Right lung (tissue), 10 donors: ENCODE measurements at places on chromosomes 2 and 18. TPM values are rescaled to one million over a fixed set of nuclear protein-coding genes. Genes with fewer than 3 reads are reported as not detected.

GRCh38 chr2:193907561-193907960 lies 1712.8 kb upstream of the TMEFF2 start:
- DNase-seq, result no peak

- no peak for DNase-seq
These were observed 17.5 kb downstream of the CYRIA start for GRCh38 chr2:16647992-16648617.

- no peak for DNase-seq
These were observed 203.8 kb upstream of the SH3BP4 start for GRCh38 chr2:234747833-234748559.

GRCh38 chr18:71942433-71942832 lies 601.7 kb downstream of the CBLN2 start:
- no peak for DNase-seq

The RAB3GAP1 gene
- polyA plus RNA-seq, result 61.9 TPM
